NCI-H187 treated with DMSO at 0.1 percent for 48 hours (cell line): ENCODE measurements at places on chromosomes 2 and 18.
A peak's percentile ranks its signal among the peaks of the same experiment; 100 is the strongest.

DNA sequence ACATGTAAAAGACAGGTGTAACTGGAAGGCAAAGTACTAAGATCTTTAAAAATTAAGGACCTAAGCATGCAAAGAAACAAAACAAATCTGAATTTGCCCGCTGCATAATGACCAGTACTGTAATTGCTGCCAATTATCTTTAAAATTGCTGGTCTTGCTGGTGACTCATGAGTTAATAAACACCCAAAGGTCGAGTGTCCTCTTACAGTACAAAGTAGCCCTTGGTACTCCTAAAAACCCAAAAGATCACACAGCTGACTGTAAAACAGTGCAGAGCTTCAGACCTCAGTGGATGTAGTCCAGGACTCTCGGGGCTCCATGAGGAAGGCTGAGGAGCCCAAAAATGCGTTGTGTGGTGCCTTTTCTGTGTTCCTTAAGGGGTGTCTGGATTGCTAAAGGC, 308.7 kb downstream of the CNTNAP5 start:
- DNase-seq: no peak

GRCh38 chr18:25111377-25112288, 240.3 kb downstream of the ZNF521 start:
- DNase-seq: no peak

GRCh38 chr2:233707940-233708644, 4.6 kb upstream of the UGT1A5 start:
- no peak for DNase-seq

GRCh38 chr2:174554529-174555150, 43.0 kb downstream of the WIPF1 start:
- no peak for DNase-seq

DNA sequence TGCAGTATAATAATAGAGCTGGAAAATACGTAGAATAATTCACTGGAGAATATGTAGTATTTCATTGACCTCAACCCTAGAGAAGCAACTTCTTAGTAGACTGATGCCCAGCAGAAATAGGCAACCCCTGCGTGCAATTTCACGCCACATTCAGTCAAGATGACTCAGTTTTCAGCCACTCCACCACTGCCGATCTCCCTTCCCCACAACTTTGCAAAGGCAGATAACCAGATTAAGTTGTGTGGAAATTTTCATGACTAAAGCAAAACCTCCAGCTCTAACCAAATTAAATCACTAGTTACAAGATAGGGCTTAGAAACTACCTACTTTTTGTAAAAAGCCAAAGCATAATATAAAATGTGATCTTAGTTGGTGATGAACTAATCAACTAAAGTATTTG, 63.3 kb upstream of the STK17B start:
- no peak for DNase-seq

GRCh38 chr18:21218862-21219261, 23.2 kb upstream of the GREB1L start:
- no peak for DNase-seq

- no peak for DNase-seq
Observed at GRCh38 chr2:133477616-133477990, 90.7 kb downstream of the NCKAP5 start.

DNA sequence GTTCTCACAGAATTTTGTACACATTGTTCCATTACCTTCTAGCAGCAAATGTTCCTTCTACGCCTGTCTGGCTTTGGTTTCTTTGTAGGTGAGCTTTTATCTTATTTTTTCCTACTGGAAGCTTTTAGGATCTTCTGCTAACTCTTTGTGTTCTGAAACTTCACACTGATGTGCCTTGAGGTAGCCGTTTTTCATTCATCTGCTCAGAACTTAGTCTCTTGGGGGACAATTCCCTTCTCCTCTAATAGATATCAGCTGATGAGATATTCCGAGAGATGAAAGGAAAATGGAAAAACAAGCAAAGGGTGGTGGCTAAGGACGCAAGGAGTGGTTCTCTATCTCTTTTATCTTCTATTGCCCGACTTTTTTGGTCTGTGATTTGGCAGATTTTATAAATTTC, 27.8 kb upstream of the LPIN1 start:
- DNase-seq: no peak

GRCh38 chr18:49166327-49166726, 215.6 kb upstream of the SMAD7 start:
- DNase-seq: no peak

DNA sequence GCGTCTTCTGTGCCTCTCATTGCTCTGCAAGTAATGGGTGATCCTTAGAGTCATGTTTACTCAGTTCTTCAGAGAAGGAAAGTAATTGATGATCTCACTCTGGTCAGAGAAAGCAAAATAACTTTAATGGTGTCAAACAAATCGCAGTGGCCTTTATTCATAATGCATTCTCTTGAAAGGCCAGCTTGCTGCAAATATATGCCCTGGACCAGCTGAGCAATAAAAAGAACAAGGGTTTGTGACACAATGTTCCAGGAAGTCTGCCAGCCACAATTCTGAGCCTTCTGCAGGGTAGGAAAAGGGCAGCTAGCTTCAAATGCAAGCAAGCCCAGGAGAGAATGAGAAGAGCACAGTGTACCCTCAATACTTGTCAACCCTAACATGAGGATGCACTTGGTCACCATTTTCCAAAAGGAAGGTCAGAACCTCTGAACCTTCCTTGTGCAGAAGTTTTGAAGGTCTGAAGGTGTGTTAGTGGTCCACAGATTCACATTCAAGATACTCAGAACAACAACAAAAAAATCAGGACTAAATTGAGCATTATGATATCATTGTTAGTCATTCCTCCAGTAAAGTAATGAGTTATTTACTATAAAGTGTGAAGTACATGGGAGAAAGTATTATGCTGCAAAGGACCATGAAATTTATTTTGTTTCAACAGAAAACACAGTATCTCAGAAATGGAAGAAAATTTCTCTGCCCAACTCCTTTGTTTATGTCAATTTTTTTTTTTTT, 355.6 kb downstream of the PAX3 start:
- DNase-seq: no peak

DNA sequence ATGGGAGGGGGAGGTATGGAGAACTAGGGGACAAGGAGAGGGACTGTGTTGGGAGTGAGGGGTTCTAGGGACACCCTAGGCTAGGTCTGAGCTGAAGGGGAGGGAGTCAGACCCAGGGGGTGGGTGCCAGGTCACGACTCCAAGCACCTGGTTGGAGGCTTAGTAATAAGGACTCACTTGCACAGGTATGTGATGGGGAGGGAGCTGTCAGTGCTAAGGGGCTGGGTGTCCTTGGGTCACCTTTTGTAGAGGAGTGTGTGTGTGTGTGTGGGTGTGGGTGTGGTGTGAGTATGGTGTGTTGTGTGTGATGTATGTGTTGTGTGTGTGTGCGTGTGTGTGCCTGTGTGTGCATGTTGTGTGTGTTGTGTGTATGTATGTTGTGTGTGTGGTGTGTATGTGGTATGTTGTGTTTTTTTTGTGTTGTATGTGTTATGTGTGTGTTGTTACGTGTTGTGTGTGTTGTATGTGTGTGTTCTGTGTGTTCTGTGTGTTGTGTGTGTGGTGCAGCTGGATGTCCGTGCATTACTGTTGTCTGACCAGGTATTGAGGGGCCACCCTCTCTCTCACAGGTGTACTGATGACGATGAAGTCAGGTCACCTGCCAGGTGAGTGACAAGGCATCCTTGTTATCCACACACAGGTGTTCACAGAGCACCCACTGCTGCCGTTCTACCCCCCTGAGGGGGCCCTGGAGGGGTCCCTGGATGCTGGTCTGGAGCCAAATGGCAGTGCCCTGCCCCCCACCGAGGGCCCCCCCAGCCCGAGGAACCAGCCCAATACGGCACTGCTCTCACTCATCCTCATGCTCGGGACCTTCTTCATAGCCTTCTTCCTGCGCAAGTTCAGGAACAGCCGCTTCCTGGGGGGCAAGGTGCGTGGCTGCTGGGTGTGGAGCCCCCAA, 9.8 kb downstream of the SLC4A3 start:
- no peak for DNase-seq

GRCh38 chr2:95317665-95318425, 20.7 kb downstream of the KCNIP3 start:
- DNase-seq: no peak

DNA sequence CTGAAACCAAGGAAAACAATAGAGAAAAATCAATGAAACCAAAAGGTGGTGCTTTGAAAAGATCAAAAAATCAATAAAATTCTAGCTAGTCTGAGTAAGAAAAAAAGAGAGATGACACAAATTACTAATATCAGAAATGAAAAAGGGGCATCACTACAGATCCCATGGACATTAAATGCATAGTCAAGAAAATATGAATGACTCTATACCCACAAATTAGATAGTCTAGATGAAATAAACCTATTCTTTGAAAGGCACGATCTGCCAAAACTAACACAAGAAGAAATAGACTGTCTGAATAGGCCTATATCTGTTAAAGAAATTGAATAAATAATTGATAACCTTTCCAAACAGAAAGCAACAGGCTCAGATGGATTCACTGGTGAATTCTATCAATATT, 15.2 kb upstream of the DSG3 start:
- DNase-seq: no peak

DNA sequence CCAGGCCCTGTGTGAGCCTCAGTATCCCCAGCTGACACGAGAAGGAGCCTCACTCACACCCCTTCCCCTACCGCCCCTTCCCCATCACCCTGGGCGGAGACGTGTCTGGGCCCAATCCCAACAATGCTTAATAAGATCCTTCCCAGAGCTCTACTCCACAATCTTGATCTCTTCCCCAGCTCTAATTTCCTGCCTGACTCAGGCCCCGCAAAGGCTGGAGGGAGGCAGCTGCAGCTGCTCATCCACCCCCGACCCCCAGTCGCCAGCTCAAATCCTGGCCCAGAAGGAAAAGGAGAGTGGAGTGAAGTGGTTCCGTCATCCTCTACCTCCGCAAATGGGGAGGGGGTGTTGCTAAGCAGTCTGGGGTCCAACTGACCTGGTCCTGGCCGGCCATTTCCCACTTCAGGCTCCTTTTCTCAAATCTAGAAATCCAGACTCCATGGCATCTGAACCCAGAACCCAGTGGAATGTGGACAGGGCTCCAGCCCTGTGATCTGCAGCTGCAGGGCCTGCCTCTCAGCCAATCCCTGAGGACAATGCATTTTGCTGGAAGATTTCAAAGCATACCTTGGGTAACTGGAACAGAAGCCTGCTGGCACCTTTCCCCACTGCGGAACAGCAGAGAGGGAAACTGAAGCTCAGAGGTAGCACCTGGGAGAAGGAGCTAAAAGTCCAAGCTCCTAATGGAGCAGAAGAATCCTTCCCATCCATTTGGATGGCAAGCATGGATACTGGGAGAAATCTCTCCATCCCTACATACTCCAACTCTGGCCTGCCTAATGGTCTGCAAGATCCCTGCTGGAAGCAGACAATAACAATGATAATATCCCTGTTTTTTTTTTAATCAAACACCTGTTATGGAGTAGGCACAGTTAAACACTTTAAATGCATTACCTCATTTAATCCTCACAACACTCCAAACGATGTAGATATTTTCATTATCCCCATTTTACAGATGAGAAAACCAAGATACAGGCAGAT, 5.6 kb upstream of the TNS1 start:
- DNase-seq: no peak

DNA sequence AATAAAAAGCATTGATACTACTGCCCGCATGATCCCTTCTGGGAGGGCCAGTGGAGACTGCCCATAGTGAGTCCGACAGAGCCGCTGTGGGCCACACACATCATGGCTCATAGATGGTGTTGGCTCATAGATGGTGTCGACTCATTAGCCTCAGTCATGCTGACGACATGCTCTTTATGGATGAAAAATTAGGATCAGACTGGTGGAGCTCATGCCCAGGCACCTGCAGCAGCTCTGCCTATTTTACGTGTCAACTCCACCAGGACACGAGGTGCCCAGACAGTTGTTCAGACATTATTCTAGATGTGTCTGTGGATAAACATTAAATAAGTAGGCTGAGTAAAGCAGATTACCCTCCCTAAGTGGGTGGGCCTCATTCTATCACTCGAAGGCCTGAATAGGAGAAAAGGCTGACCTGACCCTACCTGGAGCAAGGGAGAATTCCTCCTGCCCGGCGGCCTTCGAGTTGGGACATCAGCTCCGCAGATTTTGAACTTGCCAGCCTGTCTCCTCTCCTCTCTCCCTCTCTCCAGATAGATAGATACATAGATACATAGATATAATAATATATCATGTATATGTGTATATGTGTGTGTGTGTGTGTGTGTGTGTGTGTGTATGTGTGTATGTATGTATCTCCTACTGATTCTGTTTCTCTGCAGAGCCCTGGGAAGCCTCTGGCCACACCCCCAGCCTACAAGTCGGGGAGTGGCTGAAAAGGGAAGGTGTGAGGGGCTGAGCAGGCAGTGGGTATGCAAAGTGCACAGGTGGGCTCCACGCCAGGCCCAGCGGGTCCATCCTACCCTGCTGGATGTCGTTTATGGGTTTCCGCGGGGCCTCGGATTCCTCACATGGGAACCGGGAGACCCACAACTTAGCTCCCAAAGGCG, 13.6 kb upstream of the TEX51 start:
- DNase-seq: no peak

DNA sequence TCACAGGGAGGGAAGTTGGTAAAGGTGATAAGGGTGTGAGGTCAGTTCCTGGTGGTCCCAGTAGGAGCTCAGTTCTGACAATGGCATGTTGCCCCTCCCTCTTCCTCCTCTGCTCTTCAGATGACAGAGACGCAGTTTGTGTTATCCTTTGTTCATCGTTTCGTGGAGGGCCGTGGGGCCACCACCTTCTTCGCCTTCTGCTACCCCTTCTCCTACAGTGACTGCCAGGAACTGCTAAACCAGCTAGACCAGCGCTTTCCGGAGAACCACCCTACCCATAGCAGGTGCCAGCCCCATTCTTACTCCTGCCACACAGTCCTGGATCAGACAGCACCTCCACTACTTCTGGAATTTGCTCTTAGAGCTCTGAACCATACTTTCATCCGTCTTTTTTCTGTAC, 2.3 kb downstream of the AGBL5 start:
- DNase-seq: no peak

DNA sequence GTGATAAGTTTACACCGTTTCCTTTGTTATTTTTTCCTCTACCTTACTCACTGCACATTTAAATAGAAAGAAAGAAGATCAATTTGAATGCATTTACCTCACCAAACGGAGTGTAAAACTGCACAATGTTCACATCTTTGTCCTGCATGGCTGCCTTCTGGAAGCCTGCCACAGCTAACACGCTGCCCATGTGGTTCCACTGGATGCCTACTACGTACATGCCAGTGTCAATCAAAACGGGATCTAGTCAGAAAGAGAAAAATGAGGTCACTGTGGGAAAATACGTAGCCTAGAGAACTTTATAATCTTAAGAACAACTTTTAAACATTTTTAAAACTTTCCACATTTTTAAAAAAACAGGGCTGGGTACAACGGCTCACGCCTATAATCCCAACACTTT, 16.4 kb downstream of the WDR35 start:
- DNase-seq: no peak

- no peak for DNase-seq
Observed at GRCh38 chr2:75954761-75955160, 244.0 kb upstream of the GCFC2 start.

- peak; percentile 58 for DNase-seq
Observed at GRCh38 chr2:109260886-109261700, 132.1 kb downstream of the SH3RF3 start.

- no peak for DNase-seq
Observed at GRCh38 chr18:28091197-28091596, 85.7 kb downstream of the CDH2 start.
